Left ventricle myocardium superior (tissue), 1 donor: ENCODE measurements at places on chromosomes 1 and 21. TPM values are rescaled to one million over a fixed set of nuclear protein-coding genes. Genes with fewer than 3 reads are reported as not detected.

GRCh38 chr1:102071451-102071850 lies 74.7 kb upstream of the OLFM3 start:
- DNase-seq, result no peak

C1orf141 gene
- not detected for total RNA-seq

DNA sequence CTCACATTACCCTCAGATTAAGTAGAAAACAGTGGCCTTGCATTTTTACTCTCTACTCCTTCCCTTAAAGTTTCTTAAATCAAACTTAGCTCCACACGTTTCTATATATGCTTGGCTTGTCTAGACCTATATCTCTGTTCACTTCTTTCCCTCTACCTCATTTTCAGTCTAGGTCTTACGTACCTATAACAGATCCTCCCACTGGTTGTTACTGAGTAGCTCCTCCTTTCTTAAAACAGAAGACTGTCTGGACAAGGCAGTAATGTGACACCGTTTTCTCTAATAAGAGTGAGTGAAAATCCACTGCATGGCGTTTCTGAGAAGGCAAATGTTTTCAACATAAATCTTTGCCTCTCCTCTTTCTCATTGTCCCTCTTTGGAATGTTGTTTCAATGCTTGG lies 211.7 kb upstream of the POGK start:
- DNase-seq, result no peak

GRCh38 chr1:161705537-161705936 lies 1.5 kb upstream of the FCRLA start:
- no peak for DNase-seq

CCDC190 gene
- total RNA-seq, result 0.62 TPM

DNA sequence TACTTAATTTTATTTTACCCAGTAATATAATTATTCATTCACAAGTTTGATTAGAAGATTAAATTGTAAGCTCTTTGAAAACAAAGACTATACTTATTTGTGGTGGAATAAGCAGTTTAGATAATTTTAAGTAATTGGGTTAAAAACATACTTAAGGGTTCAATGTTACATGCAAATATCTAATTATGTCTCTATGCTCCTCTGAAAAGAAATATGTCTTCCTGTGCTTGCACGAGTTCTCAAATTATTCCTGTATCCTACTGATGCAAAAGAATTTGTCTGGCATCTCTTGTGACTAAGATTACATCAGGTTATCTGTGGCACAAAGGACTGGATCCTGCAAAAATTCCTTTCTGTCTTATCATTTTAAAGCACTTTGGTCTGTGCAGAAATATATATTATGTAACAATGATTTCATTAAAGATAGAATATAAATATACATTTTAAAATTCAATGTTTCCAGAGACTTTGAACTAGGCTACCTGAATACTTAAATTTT lies 416.7 kb downstream of the COL11A1 start:
- no peak for DNase-seq

CD84 gene
- 2.8 TPM for total RNA-seq

ZBTB8A gene
- 2.5 TPM for total RNA-seq

- DNase-seq, result no peak
Measured at GRCh38 chr1:17545356-17545755, 5.9 kb downstream of the ARHGEF10L start.

GRCh38 chr1:197394831-197395608 lies 127.0 kb downstream of the CRB1 start:
- no peak for DNase-seq

DESI2 gene
- 25.1 TPM for total RNA-seq

GRCh38 chr1:57590978-57591377 lies 167.1 kb upstream of the DAB1 start:
- DNase-seq, result no peak
